ENCODE measurements at places on chromosomes 13 and 19. TPM values are rescaled to one million over a fixed set of nuclear protein-coding genes. Genes with fewer than 3 reads are reported as not detected.

GRCh38 chr13:19634256-19634740 lies 839 bp downstream of the MPHOSPH8 start:
- DNase-seq = peak; percentile 50

DNA sequence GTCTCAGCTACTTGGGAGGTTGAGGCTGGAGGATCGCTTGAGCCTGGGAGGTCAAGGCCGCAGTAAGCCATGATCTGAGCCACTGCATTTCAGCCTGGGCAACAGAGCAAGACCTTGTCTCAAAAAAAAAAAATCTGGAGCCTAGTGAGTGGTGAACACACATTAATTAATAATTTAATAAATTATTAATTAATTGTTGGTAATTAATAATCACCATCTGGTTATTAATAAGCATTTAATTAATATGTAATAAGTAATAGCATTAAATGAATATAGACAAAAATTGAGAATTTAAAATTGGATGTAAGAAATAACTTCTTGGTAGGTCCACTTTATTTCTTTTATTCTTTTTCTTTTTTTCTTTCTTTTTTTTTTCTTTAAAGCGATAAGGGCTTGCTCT lies 31.9 kb upstream of the CEBPA start:
- DNase-seq = no peak

GRCh38 chr19:38290631-38291147 lies 13.4 kb upstream of the C19orf33 start:
- peak; percentile 93 for DNase-seq

GRCh38 chr13:90447734-90448101 lies 899.8 kb upstream of the MIR17HG start:
- peak; percentile 68 for DNase-seq

ZNF432 gene
- 28.5 TPM for total RNA-seq

LMO7 gene
- 44.8 TPM for total RNA-seq

DNA sequence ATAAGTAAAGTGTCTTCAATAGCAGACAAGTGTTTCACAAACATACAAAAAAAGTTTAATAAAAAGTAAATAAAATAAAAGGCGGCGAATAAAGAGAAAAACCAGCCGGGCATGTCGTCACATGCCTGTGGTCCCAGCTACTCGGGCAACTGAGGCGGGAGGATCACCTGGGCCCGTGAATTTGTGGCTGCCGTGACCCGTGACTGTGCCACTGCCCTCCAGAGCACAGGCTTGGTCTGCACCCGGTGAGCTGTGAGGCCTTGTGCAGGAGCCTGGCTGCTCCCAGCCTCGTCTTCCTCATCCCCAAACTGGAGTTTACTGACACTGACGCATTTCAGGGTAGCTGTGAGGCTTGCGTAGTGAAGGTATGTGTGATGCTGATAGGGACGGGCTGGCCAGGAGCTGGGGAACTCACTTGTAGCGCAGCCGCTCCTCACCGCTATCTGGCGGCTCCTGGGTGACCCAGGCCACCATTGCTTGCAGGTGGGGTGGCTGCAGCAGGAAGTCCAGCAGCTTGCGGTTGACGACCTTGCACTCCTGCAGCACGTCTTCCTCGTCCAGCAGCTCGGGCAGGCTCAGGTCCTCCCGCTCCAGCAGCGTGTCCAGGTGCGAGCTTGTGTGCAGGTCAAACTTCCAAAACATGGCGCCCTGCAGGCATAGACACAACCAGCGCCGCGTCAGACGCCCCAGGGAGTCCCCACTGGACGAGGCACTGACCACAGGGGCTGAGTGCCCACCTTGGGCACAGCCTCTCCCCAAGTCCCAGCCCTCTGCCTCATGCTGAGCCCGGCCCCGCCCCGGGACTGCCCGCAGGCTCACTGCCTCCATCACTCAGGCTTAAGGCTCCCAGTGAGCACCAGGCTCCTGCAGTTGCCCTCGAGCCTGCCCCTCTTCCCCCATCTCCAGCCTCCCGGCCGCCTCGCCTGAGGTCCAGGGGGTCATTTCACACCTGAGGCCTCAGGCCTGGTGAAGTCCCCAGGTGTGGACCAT lies 12.1 kb downstream of the PPP6R1 start:
- DNase-seq = no peak

DNA sequence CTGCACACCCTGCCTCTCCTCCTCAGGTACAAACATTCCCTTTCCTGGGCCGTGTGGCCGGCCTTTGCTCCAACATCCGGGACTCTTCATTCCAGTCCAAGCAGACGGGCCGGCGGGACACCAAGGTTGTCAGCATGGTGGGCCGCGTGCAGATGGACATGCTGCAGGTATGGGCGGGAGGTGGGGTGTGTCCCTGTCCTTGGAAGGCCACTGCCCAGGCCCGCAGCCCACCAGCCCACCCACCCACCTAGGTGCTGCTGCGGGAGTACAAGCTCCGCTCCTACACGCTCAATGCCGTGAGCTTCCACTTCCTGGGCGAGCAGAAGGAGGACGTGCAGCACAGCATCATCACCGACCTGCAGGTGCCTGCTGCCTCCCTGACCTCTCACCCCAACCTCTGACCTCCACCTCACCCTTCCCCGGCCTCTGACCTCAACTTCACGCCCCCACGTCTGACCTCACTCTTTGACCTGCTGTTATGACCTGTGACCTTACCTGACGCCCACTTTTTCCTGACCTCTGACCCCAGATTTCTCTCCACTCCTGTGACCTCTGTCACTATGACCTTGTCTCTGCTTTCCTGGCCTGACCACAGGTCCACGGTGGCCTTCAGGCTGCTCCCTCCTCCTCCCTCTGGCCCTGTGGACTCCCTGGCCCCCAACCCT lies 12.4 kb upstream of the SPIB start:
- no peak for DNase-seq

- DNase-seq = no peak
These were observed 38.4 kb upstream of the STARD13 start for GRCh38 chr13:33323801-33324510.

GRCh38 chr13:20495087-20496023 lies 30.3 kb downstream of the CRYL1 start:
- peak; percentile 56 for DNase-seq

RPS19 gene
- total RNA-seq = 530 TPM

ZNF599 gene
- 5.7 TPM for total RNA-seq

GRCh38 chr13:48511621-48512230 lies 21.2 kb downstream of the RCBTB2 start:
- no peak for DNase-seq

GRCh38 chr13:110158226-110158625 lies 148.7 kb downstream of the COL4A1 start:
- no peak for DNase-seq

DNA sequence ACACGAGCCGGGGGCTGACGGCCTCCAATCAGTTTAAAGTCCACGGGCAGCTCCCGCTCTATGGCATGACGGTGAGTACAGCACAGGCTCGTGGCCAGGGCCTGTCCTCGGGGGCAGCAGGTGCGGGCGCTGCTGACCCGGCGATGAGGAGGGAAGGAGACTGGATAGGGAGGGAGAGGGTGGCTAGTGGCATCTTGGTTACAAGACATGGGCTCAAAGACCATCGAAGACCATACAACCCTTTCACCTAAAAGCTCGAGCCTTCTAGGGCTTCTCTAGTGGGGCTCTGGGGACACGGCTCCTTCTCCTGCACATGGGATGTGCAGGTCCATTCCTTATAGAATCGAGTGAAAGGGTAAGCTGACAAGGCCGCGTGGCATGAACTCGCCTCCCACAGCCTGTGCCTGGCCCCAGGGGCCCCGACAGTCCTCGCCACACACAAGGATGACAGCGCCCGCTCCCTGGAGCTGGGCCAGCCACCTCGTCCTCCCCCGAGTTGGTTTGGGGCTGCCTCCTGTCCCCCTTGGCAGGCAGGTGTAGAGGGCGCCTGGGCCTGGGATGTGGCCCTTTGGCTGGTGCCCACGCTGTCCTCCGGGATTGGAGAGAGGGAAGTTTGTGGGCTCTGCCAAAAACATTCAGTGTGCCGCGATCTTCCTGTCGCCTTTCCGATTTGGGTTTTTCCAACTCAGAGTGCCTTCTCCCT lies 137.6 kb downstream of the STK24 start:
- DNase-seq = no peak

DNA sequence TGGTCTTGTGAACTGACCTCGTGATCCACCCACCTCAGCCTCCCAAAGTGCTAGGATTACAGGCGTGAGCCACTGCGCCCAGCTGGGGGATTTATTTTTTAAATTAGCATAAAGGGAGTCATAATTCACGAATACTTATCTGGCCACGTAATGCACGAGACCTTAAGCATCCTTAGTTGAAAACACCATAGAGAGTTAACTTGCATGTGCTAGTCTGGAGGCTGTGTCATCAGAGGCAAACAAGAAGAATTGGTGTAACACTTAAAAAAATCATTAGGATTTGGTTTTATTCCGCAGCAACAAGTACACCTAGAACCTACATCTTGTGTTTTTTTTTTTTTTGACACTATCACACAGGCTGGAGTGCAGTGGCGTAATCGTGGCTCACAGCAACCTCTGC lies 19.1 kb downstream of the KLF5 start:
- DNase-seq = no peak

PSG11 gene
- total RNA-seq = not detected

DNA sequence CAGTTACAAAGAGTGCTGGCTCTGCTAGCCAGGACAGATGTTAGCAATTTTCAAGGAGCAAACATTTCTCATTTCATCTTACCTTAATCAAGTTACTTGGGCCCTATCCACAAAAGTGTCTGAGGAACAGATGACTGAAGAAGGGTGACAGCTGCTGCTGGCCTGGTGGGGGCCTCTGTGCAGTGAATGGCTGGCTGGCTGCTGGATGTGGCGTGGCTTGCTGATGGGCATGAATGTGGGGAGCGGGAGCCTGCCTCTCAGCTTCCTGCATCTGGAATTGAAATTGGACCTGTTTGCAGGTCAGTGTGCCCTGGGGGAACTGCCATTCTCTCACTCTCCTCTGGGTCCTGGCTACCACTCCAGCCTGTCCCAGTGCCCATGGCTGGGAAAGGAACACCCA lies 94.7 kb downstream of the RGCC start:
- DNase-seq = no peak

- DNase-seq = no peak
These were observed 24.0 kb upstream of the EIF3G start for GRCh38 chr19:10143681-10144080.

OSCAR gene
- total RNA-seq = not detected

DNA sequence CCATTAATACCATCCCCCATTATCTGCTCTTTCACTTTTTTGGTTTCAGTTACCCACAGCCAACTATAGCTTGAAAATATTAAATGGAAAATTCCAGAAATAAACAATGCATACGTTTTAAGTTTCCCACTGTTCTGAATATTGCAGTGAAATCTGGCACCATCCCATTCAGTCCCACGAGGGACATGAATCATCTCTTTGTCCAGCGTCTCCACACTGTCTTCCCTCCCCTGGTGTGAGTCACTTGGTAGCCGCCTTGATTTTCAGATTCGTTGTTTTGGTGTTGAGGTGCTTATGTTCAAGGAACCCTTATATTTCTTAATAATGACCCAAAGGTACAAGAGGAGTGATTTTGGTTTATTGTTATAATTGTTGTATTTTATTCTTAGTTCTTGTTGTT lies 246.1 kb downstream of the DCT start:
- peak; percentile 91 for DNase-seq

DNA sequence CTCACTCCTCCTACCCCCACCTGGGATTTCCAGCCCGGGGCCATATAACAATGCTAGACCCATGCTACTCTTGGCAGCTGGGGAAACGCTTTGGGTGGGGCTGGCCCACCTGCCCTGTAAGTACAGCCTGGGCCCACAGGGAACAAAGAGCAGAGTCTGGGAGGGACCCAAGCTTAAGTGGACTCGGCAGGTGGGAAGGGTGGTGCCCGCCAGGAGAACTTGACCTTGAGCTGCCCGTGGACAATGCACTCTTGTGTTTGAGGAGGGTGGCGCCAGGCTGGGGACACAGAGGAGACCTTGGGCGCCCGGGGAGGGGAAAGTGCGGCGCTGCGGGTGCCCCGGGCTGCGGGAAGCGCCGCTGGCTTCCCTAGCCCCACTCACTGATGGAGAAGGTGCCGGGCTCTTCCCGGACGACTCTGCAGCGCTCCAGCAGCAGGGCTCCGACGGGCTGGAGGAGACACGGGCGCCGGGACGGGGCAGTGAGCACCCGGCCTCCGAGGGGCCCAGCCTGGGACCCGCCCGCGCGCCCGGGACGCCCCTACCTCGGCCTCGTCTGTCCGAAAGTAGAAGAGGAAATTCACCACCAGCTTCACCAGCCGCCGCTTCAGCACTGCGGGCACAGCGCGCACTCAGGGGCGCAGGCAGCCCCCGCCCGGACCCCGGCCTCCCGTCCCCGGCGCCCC lies 607 bp downstream of the PLEKHJ1 start:
- DNase-seq = no peak

DNA sequence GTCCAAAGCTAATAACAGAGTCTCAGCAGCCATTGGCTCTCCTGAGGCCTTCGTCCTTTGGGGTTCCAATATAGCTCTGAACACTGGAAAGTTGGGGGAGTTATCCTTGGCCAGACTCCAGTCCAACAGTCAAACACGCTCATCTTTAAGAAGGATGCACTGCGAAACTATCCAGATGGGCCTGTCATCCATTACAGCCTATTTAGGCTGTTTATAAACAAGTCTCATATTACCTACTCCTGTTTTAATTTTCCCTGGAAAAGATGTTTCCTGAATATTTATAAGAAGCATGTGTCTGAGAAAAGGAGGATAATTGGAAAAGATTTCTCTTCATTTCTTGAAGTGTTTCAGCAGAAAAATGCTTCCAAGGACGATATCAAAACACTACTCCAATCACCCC lies 170.7 kb downstream of the DCT start:
- no peak for DNase-seq

DNA sequence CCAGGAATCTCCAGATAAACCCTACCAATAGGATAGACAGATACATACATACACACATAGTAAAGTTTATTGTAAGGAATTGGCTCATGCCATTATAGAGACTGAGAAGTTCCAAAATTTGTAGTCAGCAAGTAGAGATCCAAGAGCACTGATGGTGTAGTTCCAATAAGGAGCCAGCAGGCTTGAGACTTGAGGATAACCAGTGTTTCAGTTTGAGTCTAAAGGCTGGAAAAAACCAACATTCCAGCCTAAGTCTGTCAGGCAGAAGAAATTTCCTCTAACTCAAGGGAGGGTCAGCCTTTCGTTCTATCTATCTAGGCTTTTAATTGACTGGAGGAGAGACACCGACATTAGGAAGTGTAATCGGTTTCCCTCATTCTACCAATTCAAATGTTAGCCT lies 110.2 kb upstream of the TSHZ3 start:
- no peak for DNase-seq

GNG8 gene
- not detected for total RNA-seq

DNA sequence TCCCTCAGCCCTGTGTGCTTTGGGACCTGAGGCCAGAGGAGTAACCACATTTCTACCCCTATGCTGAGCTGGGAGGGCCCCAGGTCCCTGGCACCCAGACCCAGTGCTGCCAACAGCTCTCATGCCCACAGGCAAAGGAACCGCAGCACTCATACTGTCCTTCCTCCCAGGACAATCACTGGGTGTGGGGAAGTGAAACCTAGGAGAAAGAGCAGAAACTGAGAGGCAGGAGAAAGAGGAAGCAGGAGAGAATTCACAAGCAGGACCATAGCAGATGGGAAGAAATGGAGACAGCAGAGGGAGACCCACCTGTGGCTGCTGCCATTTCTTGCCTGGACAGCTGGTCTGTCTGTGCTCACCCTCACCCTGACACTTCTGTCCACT lies 18.9 kb downstream of the CCDC97 start:
- no peak for DNase-seq

GRCh38 chr19:35159606-35160005 lies 5.1 kb downstream of the FXYD5 start:
- DNase-seq = no peak

GRCh38 chr13:73961181-73961580 lies 173.0 kb downstream of the KLF12 start:
- no peak for DNase-seq

IFNL1 gene
- total RNA-seq = not detected
